HFF-Myc (cell line): ENCODE measurements at places on chromosomes 13 and 19.

GRCh38 chr19:17997969-17998826 is 9.8 kb upstream of the ARRDC2 start:
- DNase-seq, result no peak

- no peak for DNase-seq
Observed at GRCh38 chr19:11092181-11092538, 2.9 kb downstream of the LDLR start.

GRCh38 chr13:39281539-39282150 is 243.4 kb downstream of the NHLRC3 start:
- DNase-seq, result no peak

DNA sequence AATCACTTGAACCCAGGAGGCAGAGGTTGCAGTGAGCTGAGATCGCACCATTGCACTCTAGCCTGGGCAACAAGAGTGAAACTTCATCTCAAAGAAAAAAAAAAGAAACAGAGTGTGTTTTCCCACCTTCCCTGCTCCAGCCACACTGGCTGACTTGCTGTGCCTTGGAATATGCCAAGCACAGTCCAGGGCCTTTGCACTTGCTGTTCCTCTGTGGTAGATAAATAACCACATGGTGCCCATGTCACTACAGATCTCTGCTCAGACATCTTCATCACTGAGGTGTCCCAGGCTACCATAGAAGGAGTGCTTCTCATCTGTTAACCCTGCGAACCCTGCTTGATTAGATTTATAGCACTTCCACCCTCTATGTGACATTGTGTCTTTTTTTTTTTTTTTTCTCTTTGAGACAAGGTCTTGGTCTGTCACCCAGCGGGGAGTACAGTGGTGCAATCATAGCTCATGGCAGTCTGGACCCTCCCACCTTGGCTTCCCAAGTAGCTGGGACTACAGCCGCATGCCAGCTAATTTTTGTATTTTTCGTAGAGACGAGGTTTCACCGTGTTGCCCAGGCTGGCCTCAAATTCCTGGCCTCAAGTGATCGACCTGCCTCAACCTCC is 10.4 kb downstream of the SMARCA4 start:
- no peak for DNase-seq

GRCh38 chr13:114140131-114140905 is 7.9 kb upstream of the RASA3 start:
- no peak for DNase-seq

- DNase-seq, result no peak
Observed at GRCh38 chr19:51521357-51521756, 10.1 kb downstream of the SIGLEC6 start.
